ENCODE measurements at places on chromosomes 16 and 17. TPM values are rescaled to one million over a fixed set of nuclear protein-coding genes. Genes with fewer than 3 reads are reported as not detected.

- H3K4me3 ChIP-seq, result no peak overlapping the region
- no peaks in the 10 kb centered on the region for H3K27me3 ChIP-seq
- H3K36me3 ChIP-seq, result peaks cover 34% of the 10 kb centered on the region
- H3K4me1 ChIP-seq, result peaks cover 42% of the 10 kb centered on the region
- H3K27ac ChIP-seq, result no peak overlapping the region
Measured at GRCh38 chr16:68076560-68076959, 8.6 kb upstream of the NFATC3 start.

DNA sequence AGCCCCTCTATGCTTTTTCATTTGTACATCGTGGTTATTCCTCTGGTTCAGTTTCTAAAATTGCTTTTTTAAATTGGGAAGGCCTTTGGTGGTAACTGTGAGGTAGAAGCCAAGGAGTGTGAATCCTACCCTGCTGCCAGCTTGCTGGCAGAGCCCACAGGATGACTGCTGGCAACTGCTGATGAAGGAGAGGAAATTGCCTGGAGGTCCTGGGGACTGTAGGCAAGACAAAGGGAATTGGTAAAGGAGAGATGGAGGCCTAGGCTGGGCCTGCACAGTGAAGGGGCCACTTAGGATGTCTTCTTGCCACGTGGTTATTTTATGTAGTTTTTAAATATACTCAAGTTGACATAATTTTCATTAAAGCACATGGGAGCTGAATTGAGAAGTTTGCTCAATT is 15.8 kb downstream of the C17orf58 start:
- peaks cover 47% of the 10 kb centered on the region for H3K36me3 ChIP-seq
- no peaks in the 10 kb centered on the region for H3K27me3 ChIP-seq
- no peak overlapping the region for H3K4me3 ChIP-seq
- DNase-seq, result no peak
- H3K27ac ChIP-seq, result no peak overlapping the region

DNA sequence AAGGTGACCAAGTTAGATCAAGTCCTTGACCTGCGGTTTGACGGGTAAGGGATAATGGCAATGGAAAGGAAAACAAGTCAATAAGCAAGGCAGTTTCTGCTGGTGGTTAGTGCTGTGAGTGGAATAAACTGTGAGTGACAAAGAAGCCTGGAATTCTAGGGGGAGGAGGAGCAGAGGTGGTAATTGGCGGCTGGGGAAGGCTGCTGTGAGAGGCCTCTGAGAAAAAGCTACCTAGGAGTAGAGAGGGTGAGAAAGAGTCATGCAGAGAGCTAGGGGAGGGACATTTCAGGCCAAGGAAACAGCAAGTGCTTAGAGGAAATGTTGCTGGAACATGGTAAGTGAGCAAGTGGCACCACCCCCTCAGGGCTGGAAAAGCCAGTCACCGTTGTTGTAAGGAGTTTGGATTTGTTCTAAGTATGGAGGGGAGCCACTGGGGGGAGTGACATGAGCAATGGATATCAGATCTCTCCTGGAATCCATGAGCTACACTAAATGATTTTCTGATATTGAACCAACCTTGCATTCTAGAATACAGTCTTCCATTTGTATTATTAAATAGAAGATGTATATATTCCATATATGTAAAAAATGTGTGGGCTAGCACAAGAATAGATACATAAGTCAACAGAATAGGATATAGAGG is 6.7 kb downstream of the NLRC3 start:
- no peaks in the 10 kb centered on the region for H3K27me3 ChIP-seq
- no peaks in the 10 kb centered on the region for H3K36me3 ChIP-seq
- H3K4me3 ChIP-seq, result no peak overlapping the region
- no peaks in the 10 kb centered on the region for H3K4me1 ChIP-seq

The SGCA gene
- total RNA-seq, result 291 TPM

- peak overlapping the region; percentile 81 for H3K4me3 ChIP-seq
- H3K27me3 ChIP-seq, result no peaks in the 10 kb centered on the region
- peaks cover 3% of the 10 kb centered on the region for H3K36me3 ChIP-seq
- H3K4me1 ChIP-seq, result peaks cover 48% of the 10 kb centered on the region
- peak overlapping the region; percentile 97 for H3K27ac ChIP-seq
Measured at GRCh38 chr17:67364847-67365737, 1.3 kb downstream of the PSMD12 start.

Measured in psoas muscle (tissue), 8 donors.